ENCODE measurements at places on chromosomes 2 and 18.

- no peak for DNase-seq
Measured at GRCh38 chr2:219308142-219309101, 779 bp downstream of the PTPRN start.

- no peak for DNase-seq
Measured at GRCh38 chr2:71064754-71065621, 3.5 kb upstream of the NAGK start.

GRCh38 chr2:43178602-43179542, 47.5 kb downstream of the ZFP36L2 start:
- DNase-seq: peak; percentile 93

DNA sequence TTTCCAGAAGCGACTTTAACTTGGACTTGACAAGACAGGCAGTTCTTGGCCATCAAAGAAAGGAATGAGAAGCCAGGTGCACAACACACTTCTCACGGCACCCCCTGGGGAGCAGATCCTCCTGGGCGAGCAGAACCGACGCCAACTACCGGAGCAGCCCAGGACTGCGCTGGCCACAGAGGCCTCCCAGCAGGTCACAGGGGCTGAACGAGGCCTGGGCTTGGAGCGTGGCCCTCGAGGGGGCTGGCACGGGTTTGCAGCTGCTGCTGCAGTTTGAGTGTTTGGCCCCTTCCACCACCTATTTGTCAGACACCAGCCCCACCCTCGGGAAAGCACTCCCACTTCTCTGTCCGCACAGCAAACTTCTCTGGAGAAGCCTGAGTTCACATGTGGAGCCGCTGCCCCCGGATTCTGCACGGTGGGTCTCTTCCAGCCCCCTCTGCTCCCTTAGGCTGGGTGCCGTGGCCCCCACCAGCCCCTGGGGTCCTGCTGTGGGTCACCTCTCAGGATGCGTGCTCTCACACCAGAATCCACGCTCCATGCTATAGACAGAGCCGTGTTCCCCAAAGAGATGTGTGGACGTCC, 306.7 kb upstream of the SALL3 start:
- DNase-seq: no peak

DNA sequence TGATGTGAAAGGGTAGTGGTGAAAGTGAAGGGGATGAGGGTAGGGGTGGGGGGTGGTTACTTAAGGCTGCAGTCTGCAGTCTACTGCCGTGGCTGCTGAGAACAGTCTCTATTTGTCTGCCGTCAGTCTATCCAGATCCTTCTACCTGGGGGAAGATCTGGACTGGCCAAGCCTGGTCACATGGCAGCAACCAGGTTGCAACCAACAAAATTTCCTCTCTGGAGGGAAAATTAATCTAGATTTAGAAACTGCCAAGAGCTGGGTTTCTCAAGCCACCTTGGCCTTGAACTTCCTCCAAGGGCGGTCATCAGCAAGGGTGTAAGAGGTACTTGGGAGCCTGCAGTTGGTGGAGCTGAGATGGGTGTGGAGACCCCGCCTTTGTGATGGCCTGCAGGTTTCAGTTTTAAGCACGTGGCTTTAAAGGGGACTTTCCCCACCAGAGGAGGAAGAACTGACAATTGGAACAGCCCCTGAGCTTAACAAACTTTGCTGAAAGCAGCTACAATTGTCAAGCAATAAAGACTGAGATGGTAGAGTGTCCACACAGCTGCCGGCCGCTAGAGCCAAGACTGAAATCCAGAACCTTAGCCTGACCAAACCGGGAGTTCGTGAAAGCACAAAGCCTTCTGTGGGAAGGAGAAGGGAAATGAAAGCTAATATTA, 31.4 kb upstream of the KCMF1 start:
- DNase-seq: no peak

- no peak for DNase-seq
Measured at GRCh38 chr18:34352385-34353163, 127.9 kb upstream of the NOL4 start.

DNA sequence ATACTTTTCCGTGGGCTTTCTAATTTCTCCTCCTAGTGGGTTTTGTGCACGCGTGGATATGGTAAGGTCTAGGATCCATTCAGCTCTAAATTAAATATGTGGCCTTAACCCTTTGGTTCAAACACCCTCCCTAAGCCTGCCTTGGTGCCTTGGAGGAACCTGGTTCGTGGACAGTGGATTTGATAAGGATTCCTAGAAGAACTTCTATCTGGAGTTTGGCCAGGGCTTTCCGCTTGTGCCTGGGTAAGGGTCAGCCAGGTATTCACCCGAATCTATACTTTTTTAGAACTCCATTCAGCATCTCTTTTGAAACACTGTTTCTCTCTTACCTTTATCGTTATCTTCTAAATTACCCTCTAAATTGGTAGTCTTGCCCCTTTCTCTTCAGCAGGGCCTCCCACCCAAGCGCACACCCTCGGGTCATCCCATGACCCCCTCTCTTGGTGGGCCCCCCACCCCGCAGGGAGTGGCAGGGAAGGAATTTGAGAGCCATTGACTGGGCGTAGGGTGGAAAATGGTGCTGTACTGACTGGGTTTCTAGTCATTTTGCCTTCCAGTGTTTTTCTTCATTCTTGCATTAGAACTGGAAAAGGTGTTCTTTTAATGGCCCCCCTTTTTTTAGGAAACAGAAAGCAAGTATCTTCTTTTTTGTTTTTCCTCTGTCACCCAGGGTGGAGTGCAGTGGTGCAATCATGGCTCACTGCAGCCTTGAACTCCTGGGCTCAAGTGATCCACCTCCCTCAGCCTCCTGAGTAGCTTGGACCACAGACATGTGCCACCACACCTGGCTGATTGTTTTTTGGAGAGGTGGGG, 1.8 kb downstream of the SOCS6 start:
- DNase-seq: no peak

DNA sequence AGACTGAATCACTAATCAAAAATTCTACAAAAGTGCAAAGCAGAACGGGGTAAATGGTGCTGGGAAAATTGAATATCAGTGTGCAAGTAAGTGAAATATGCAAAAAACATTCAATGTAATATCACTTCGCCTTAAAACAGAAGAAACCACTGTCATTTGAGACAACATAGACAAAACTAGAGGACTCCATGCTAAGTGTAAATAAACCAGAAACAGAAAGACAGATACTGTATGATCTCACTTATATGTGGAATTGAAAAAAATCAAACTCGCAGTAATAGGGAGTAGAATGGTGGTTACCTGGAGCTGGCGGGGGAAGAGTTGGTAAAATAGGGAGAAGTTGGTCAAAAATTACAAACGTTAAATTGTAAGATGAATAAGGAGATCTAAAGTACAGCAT, 1420.0 kb upstream of the CDH2 start:
- no peak for DNase-seq

DNA sequence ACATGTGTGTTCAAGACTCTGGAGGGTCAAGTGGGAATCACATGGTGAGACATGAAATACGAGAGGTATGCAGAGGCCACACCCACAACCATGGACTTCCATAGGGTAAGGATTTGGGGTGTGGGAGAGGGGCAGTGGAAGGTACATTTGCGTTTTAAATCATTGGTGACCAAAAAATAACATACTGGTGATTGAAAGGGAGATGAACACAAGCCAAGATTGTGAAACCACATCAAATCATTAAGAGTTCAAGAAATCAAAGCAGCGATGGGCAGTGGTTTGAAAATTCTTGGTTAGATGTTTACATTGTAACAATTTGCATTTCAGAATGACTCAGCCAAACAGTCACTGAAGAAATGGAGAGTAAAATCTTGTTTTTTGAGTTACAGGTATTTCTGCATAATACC, 1.9 kb upstream of the CABYR start:
- DNase-seq: no peak
